ENCODE measurements at places on chromosomes 16 and 17.

DNA sequence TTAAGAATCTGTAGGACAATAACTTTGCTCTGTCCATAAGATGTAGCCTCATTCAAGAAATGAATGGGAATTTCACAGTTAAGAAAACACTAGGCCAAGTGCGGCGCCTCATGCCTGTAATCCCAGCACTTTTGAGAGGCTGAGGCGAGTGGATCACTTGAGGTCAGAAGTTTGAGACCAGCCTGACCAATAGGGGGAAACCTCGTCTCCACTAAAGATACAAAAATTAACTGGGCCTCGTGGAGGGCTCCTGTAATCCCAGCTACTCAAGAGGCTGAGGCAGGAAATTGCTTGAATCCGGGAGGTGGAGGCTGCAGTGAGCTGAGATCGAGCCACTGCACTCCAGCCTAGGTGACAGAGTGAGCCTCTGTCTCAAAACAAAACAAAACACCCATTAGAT lies 19.9 kb upstream of the RSL1D1 start:
- DNase-seq = peak; percentile 20

DNA sequence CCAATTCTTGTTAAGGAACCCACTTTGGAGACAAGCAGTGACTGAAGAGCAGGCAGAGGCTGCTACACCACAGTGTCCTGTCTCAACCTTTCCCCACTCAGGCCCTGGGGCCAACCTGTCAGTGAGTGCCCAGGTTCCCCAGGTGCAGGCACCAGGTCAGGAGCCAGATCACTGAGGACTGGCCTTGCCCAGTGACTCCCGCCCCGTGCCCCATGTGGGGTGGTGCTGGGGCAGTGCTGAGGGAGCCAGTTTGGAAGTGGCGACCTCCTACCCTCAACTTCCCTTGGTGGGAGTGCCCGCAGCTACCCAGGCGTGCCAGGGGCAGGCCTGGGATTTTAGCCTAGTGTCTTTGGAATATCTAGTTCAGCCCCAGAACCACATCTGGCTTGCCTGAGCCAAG lies 29.3 kb downstream of the SREBF1 start:
- DNase-seq = no peak

GRCh38 chr17:3556916-3557767 lies 470 bp downstream of the TRPV3 start:
- DNase-seq = no peak

- DNase-seq = peak; percentile 17
These were observed 1.3 kb upstream of the SP2 start for GRCh38 chr17:47894498-47895346.

- DNase-seq = no peak
These were observed 202.5 kb downstream of the C16orf78 start for GRCh38 chr16:49576173-49576494.

GRCh38 chr17:31858642-31859486 lies at the start of gene COPRS:
Gene COPRS, minus strand, starts transcription at chr17:31859244. Its CDS starts 45 bp downstream, at chr17:31859199.
- DNase-seq = peak; percentile 85

GRCh38 chr16:70634861-70635260 lies 11.5 kb upstream of the IL34 start:
- peak; percentile 59 for DNase-seq

GRCh38 chr17:63382826-63383225 lies 63.3 kb downstream of the CYB561 start:
- peak; percentile 61 for DNase-seq

- no peak for DNase-seq
These were observed 267.6 kb upstream of the SDK2 start for GRCh38 chr17:73911726-73912372.

DNA sequence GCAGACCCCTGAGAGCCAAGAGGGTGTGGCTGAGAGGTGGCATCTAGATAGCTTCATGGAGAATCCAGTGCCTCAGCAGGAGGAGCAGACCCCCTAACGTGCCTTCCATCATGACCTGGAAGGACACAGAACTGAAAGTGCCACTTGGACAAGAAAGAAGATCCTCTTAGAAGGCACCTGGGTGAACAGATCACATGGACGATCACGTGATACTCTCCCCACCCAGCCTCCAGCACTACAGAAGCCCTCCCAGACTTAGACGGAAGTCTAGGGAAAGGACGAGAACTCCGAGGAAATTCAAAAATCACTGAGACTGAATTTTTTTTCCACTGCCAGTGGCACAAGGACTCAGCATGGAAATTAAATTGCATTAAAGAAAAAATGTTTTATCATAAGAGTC lies 113.4 kb downstream of the MRM1 start:
- no peak for DNase-seq

GRCh38 chr16:66562986-66563385 lies 3.3 kb upstream of the CMTM1 start:
- no peak for DNase-seq

- no peak for DNase-seq
These were observed 50.9 kb upstream of the CPNE2 start for GRCh38 chr16:57041182-57042156.

- DNase-seq = peak; percentile 39
These were observed 117.5 kb downstream of the FTO start for GRCh38 chr16:53821487-53821886.
